CD4-positive, alpha-beta T cell (primary cell): ENCODE measurements at places on chromosomes 1 and 21. TPM values are rescaled to one million over a fixed set of nuclear protein-coding genes. Genes with fewer than 3 reads are reported as not detected.

CDC7 gene
- total RNA-seq, result 4.8 TPM

TNFRSF25 gene
- total RNA-seq, result 220 TPM

TRIM63 gene
- total RNA-seq, result not detected

SLC9C2 gene
- not detected for total RNA-seq

DNM3 gene
- total RNA-seq, result 1.8 TPM

ICOSLG gene
- 22.9 TPM for total RNA-seq
